ENCODE measurements at places on chromosomes 12 and 14. TPM values are rescaled to one million over a fixed set of nuclear protein-coding genes. Genes with fewer than 3 reads are reported as not detected.

GRCh38 chr14:91770185-91770584 lies 38.3 kb upstream of the CATSPERB start:
- no peak for DNase-seq

DNA sequence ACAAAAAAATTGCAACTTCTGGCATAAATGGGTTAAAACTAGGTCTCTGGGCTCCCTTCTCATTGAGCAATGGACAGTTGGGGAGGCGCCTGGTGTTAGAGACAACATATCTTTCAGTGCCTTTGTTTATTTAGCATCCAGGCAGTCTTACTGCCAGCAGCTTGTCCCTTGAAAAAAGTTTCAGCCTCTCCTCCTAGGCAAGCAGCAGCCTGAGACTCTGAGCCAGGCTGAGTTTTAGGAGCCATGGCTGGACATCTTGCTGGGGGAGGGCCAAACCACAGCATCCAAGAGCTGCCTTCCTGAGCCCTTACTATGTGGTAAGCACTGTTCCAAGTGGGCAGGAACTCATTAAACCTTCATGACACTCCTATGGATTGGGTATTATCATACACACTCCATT lies 10.1 kb upstream of the JDP2 start:
- DNase-seq = no peak

Gene DPPA3
- not detected for total RNA-seq

Gene C3AR1
- 7.8 TPM for total RNA-seq

Gene AQP6
- total RNA-seq = not detected

All from activated naive CD8-positive, alpha-beta T cell treated with anti-CD3 and anti-CD28 coated beads, Interleukin-2, amount 10 ng/mL, durations not matched to agents 7 days and 5 days (primary cell).